Esophagus muscularis mucosa (tissue), 4 donors: ENCODE measurements at places on chromosomes 5 and 9. TPM values are rescaled to one million over a fixed set of nuclear protein-coding genes. Genes with fewer than 3 reads are reported as not detected.

Gene LHX6
- total RNA-seq = 2.1 TPM

- H3K36me3 ChIP-seq = no peaks in the 10 kb centered on the region
- no peak overlapping the region for H3K27ac ChIP-seq
- no peaks in the 10 kb centered on the region for H3K27me3 ChIP-seq
- DNase-seq = no peak
- H3K4me3 ChIP-seq = no peak overlapping the region
Observed at GRCh38 chr5:133918316-133918715, 50.1 kb downstream of the C5orf15 start.

DNA sequence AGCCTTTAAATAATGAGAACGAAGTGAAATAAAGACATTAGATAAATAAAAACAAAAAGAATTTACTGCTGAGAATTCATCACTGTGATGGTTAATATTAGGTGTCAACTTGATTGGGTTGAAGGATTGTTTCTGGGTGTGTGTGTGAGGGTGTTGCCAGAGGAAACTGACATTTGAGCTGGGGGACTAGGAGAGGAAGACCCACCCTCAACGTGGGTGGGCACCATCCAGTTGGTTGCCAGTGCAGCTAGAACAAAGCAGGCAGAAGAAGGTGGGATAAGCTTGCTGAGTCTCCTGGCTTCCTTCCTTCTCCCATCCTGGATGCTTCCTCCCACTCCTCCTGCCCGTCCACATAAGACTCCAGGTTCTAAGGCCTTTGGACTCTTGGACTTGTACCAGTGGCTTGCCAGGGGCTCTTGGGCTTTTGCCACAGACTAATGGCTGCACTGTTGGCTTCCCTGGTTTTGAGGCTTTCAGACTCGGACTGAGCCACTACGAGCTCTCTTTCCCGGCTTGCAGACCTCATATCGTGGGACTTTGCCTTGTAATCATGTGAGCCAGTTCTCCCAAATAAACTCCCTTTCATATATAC, 43.7 kb upstream of the ABL1 start:
- no peak for DNase-seq
- no peak overlapping the region for H3K4me3 ChIP-seq
- H3K4me1 ChIP-seq = peaks cover 14% of the 10 kb centered on the region
- no peaks in the 10 kb centered on the region for H3K36me3 ChIP-seq

Gene GALNT10
- total RNA-seq = 49.8 TPM

Gene AK8
- 0.39 TPM for total RNA-seq

GRCh38 chr9:99819123-99819855, 2.4 kb upstream of the NR4A3 start:
- H3K4me1 ChIP-seq = peaks cover 34% of the 10 kb centered on the region
- peak overlapping the region; percentile 85 for H3K4me3 ChIP-seq
- H3K27me3 ChIP-seq = peaks cover under 1% of the 10 kb centered on the region
- no peaks in the 10 kb centered on the region for H3K36me3 ChIP-seq

DNA sequence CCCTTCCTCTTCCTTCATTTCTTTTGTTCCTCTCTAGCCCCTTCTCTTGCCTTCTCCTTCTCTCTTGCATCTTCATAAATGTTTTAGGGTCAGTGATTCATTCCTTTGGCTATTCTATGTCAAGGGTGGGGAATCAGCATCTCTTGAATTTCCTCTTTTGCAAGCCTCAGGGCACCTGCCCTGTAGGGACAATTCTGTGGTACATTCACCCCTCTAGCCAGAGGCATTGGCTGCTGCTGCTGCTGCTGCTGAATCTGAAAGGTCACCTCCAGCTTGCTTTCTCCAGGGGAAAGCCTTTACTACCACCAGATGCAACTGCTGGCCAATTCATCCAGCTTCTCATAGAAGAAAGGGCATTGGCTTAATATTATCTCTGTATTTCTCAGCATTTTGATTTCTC, 87.3 kb downstream of the INSYN2B start:
- H3K27ac ChIP-seq = no peak overlapping the region
- H3K4me1 ChIP-seq = no peaks in the 10 kb centered on the region
- H3K4me3 ChIP-seq = no peak overlapping the region
- H3K27me3 ChIP-seq = no peaks in the 10 kb centered on the region

Gene CCNO
- not detected for total RNA-seq

DNA sequence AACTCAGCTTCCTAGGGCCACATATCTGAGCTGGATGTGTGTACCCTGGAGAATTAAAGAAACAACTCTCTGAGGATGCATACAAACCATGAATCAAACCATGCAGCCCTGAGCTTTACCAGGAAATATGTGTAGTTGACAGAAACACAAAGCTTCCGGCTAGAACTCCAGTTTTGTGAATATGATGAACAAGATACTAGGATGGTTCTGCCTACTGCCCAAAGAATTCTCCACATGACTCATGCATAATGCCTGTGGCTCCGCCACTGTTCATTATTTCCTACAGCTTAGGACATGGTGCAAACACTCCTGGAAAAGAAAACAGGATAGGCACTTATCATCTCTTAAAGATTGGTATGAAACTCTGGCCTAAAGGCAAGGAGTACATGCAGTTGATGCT, 343.4 kb downstream of the DNAH5 start:
- H3K4me1 ChIP-seq = no peaks in the 10 kb centered on the region
- no peak overlapping the region for H3K27ac ChIP-seq
- no peak for DNase-seq
- no peaks in the 10 kb centered on the region for H3K36me3 ChIP-seq
- H3K27me3 ChIP-seq = no peaks in the 10 kb centered on the region

DNA sequence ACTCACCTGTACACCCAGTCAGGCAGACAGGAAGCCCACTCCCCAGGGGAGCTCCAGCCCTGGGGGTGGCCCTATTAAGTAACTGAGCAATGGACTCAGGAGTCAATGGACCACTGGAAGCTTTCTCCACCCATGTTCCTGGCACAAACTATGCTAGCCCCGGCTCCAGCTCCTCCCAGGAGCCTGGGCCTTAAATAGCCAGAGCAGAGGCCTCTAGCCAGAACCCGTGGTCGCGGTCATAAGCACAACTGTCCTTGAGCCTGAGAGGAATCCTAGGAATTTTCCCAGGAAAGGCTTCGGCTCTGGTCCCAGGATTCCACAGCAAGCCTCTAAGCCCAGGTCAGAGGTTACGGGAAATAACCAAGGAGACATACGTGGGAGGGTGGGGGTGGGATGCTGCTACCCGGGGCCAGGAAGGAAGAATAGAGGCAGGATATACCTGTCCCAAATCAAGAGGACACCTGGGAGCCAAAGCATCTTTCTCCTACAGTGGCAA, 5.5 kb downstream of the SEPTIN8 start:
- DNase-seq = no peak
- H3K27ac ChIP-seq = peak overlapping the region; percentile 40
- H3K4me1 ChIP-seq = peaks cover 86% of the 10 kb centered on the region
- H3K27me3 ChIP-seq = no peaks in the 10 kb centered on the region

- H3K4me1 ChIP-seq = no peaks in the 10 kb centered on the region
- H3K27me3 ChIP-seq = no peaks in the 10 kb centered on the region
- H3K4me3 ChIP-seq = no peak overlapping the region
- H3K36me3 ChIP-seq = no peaks in the 10 kb centered on the region
Observed at GRCh38 chr9:82410866-82411265, 422.3 kb downstream of the SPATA31D1 start.

- no peak overlapping the region for H3K27ac ChIP-seq
- DNase-seq = no peak
- peaks cover 22% of the 10 kb centered on the region for H3K36me3 ChIP-seq
- peaks cover 17% of the 10 kb centered on the region for H3K4me1 ChIP-seq
Observed at GRCh38 chr5:1793301-1793740, 6.3 kb downstream of the MRPL36 start.

DNA sequence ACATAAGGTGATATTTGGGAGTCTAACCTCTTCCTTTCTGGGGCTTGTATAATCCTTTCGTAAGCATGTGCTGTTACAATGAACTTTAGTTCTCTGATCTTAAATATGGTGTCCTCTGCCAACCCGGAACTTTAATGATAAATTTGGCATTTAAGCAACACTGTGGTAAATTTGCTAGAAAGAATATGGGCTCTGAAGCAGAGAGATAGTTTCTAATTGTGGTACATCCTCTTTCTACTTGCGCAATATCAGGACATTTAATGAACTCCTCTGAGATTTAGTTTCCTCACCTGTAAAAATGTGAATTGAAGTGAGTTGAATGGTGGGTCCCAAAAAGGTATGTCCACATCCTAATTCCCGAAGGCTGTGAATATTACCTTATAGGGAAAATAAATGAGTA, 364.7 kb downstream of the CAAP1 start:
- H3K4me1 ChIP-seq = peaks cover 26% of the 10 kb centered on the region
- DNase-seq = no peak
- H3K27me3 ChIP-seq = no peaks in the 10 kb centered on the region
- no peak overlapping the region for H3K27ac ChIP-seq
- no peak overlapping the region for H3K4me3 ChIP-seq
- H3K36me3 ChIP-seq = no peaks in the 10 kb centered on the region

Gene PTGR1
- 18.5 TPM for total RNA-seq

- no peaks in the 10 kb centered on the region for H3K36me3 ChIP-seq
- no peak within 1 kb of the TSS for H3K27ac ChIP-seq
- no peaks in the 10 kb centered on the region for H3K27me3 ChIP-seq
- H3K4me1 ChIP-seq = no peaks in the 10 kb centered on the region
Observed at GRCh38 chr5:56233230-56233629, at the start of gene ANKRD55. Gene ANKRD55, minus strand, starts transcription at chr5:56233330. Its CDS starts 417 bp downstream, at chr5:56232913.

GRCh38 chr5:139763930-139764791, 31.4 kb upstream of the PSD2 start:
- no peaks in the 10 kb centered on the region for H3K36me3 ChIP-seq
- H3K27me3 ChIP-seq = peaks cover 14% of the 10 kb centered on the region
- H3K4me1 ChIP-seq = peaks cover 28% of the 10 kb centered on the region

DNA sequence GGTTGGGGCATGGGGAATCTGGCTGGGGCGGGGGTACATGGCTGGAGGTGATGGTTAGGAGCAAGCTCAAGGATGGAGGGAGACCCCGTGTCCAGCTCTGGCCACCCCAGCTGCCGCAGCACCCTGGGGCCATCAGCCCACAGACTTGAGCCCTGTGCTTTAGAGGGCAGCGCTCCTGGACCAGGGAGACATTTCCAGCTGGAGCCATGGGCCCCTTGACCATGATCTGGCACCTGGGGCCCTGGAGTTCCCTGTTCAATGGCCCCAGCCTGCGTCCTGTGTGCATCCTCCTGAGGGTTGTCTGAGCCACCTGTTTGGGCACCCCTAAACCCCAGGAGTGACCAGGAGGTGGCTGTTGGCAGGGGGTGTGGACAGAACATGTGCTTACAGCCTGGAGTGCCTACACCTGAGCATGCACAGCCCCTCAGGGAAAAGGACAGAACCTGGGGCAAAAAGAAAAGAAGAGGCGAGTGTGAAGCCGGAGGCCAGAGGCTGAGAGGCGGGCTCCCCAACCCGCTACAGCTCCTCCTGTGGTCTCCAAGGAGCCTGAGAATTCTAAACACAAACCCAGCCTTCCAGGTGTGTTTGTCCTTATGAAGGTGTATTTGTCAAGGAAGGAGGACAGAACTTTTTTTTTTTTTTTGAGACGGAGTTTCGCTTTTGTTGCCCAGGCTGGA, 126.7 kb downstream of the C9orf50 start:
- H3K27ac ChIP-seq = peak overlapping the region; percentile 97
- H3K36me3 ChIP-seq = no peaks in the 10 kb centered on the region
- H3K27me3 ChIP-seq = no peaks in the 10 kb centered on the region
- peaks cover 97% of the 10 kb centered on the region for H3K4me1 ChIP-seq
- no peak overlapping the region for H3K4me3 ChIP-seq

DNA sequence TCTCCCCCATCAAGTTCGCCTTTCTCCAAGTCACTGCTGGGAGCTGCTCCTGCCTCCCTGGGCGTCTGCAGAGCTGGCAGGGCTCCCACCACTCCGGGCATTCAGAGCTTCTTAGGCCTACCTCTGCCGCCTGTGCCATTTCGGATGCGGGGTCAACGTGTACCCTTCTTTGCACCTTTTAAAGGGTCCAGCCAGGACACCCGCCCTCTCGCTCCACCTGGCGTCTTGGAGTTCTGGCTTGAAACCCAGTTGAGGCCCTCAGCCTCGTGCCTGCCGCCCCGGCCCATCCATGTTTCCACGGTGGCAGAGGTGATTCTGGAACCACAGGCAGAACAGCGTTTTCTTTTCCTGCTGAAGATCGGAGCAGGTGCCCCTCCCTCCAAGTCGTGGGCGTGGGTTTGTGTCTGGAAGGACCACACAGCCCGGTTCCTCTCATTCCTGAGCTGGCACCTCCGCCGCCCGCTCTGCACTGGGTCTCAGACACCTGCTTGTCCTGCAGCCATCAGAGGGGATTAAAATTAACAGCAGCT, 32.9 kb downstream of the NDUFS6 start:
- H3K27ac ChIP-seq = no peak overlapping the region
- H3K27me3 ChIP-seq = no peaks in the 10 kb centered on the region
- H3K4me3 ChIP-seq = no peak overlapping the region
- DNase-seq = no peak
- no peaks in the 10 kb centered on the region for H3K4me1 ChIP-seq
- peaks cover 11% of the 10 kb centered on the region for H3K36me3 ChIP-seq

Gene SCGB3A2
- total RNA-seq = not detected

GRCh38 chr5:173629628-173630027, 13.2 kb upstream of the BOD1 start:
- DNase-seq = no peak
- no peaks in the 10 kb centered on the region for H3K27me3 ChIP-seq
- H3K4me1 ChIP-seq = peaks cover 7% of the 10 kb centered on the region
- H3K4me3 ChIP-seq = no peak overlapping the region

DNA sequence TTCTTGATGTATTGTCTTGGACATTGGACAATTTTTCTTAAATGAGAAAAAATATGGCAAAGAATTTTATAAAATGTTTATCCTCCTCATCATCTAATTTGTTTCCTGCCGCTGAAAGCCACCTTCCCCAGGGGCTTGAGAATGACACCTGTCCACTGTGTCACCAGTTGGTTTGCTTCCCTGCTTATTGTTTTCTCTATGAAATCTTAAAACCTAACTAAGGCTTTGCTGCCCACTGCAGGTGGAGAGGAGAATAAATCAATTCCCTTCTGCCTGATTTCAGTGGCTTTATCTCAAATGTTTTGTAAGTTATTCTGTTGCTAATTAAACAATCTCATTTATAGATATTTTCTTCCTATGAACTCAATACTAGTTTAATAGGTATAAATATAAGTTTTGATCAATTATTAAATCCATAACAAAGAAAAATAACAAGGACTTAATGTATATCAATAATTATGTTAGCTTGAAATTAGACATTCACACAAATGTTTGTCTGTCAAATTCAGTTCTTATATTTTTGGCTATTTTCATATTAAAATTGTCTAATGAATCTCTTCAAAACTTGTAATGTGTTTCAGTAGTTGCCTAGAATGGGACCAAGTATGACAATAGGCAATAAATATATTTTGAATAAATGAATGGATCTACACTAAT, 822.5 kb downstream of the PTPRD start:
- H3K4me3 ChIP-seq = no peak overlapping the region
- no peaks in the 10 kb centered on the region for H3K4me1 ChIP-seq
- H3K27ac ChIP-seq = no peak overlapping the region
- no peaks in the 10 kb centered on the region for H3K27me3 ChIP-seq
- H3K36me3 ChIP-seq = no peaks in the 10 kb centered on the region

- H3K27me3 ChIP-seq = peaks cover 40% of the 10 kb centered on the region
- H3K27ac ChIP-seq = no peak overlapping the region
- H3K4me1 ChIP-seq = peaks cover 35% of the 10 kb centered on the region
- H3K4me3 ChIP-seq = no peak overlapping the region
- no peaks in the 10 kb centered on the region for H3K36me3 ChIP-seq
Observed at GRCh38 chr5:159047086-159047485, 52.6 kb downstream of the EBF1 start.
